ENCODE measurements at places on chromosomes 7 and 10.

DNA sequence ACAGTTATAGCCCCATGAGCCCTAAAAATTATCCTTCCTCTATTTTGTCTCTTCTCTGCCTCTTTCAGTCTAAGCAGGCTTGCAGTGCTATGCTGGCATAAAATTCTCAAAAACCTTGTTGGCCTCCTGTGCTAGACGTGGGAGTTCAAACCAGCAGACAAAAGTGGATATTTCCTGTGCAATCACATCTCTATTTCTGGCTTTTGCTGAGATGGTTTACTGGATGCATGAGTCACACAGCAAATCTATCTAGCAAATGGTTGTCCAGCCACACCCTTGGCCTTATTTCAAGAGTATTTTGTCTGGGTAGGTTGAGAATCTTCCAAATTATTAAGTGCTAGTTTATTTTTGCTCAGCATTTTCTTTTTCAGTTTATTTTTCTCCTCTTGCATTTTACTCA lies 370.8 kb downstream of the CDC14C start:
- no peak for DNase-seq

DNA sequence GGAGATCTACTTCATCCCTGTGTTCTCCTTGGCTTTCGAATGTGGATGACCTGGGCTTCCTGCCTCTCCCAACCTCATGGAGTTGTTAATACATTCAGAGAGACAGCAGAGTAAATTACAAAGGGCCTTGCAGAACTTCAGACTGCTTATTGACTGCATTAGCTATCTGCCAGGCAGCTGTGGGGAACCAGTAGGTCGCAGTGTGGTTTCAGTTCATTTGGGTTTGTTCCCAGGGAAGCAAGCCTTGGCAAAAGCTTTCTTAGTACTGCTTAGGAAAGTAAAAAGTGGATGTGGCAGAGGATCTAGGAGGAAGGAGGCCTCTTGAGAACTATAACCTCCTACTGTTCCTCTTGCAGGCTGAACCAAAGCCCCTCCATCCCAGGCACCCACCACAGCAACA lies 9.2 kb downstream of the NPFFR1 start:
- DNase-seq = no peak

GRCh38 chr7:78115876-78116275 lies 317.3 kb downstream of the PHTF2 start:
- no peak for DNase-seq

- no peak for DNase-seq
Observed at GRCh38 chr7:45402480-45403218, 171.5 kb upstream of the ADCY1 start.

- no peak for DNase-seq
Observed at GRCh38 chr7:102271158-102271798, 15.4 kb upstream of the SH2B2 start.

GRCh38 chr10:68082872-68083271 lies 7.8 kb upstream of the HERC4 start:
- DNase-seq = no peak

- DNase-seq = no peak
Observed at GRCh38 chr7:70217571-70217970, 619.3 kb downstream of the AUTS2 start.

GRCh38 chr10:969473-970150 lies 18.6 kb upstream of the GTPBP4 start:
- DNase-seq = no peak

- no peak for DNase-seq
Observed at GRCh38 chr10:46556515-46557318, at the start of gene GPRIN2. Gene GPRIN2 (minus strand): TSS chr10:46556658. CDS start chr10:46550736, 5,922 bp downstream.

GRCh38 chr10:21512573-21513404 lies 12.7 kb downstream of the SKIDA1 start:
- DNase-seq = no peak

- DNase-seq = no peak
Observed at GRCh38 chr7:36338256-36338655, 51.4 kb upstream of the ANLN start.

- DNase-seq = no peak
Observed at GRCh38 chr10:79159785-79160184, 91.0 kb downstream of the ZMIZ1 start.

GRCh38 chr7:127600885-127601284 lies 7.3 kb downstream of the FSCN3 start:
- no peak for DNase-seq

DNA sequence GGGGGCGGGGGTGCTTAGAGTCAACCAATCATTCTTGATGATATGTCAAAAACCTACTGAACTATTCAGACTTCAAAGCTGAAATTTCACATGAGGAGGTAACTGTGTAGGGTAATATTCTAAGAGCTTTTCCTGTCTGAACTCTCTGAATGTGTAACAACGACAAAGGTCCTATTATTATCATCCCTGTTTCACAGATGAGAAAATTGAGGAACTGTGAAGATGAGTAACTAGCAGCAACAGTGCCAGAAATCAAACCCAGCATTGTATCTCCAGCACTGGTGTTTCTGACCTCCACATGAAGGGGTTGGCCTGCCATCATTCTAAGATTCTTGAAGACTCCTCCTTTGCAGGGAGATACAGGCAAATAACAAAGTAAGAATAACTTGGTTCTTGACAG lies 294.7 kb upstream of the AOAH start:
- DNase-seq = no peak

DNA sequence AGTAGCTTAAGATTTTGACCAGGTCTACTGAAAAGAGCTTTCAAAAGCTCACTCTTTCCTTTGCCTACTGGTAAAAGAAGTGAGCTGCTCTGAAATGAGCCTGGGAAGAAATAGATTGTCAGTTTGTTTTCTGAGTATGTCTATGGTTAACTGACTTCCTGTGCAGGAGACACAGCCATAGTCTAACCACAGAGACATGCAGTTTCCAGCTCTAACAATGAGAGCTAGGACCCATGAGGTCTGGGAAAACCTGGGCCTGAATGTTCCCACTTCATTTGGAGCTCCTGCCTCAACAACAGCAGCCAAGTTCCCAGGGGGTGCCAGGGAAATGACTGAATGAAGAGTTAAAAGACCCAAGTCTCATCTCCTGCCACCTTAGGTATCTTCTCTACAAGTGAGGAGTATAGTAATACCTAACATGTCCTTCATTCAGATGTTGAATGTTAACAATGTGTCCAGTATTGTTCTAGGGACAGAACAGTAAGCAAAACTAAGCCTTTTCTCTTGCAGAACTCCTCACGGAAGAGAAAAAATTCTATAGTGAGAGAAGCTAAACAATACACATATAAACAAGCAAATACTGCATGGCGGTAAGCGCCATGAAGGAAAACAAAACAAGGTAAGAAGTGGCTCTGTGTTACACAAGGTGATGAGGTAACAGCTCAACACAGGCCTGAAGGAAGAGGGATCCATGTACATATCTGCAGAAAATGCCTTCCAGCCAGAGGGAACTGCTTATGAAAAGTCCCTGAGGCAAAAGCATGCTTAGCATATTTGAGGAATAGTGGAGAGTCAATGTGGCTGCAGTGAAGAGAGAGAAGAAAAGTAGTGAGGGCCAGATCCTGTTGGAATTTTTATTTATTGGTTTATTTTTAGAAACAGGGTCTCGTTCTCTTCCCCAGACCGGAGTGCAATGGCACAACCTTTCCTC lies 26.4 kb upstream of the ANKRD1 start:
- DNase-seq = no peak

GRCh38 chr10:77068969-77069368 lies 568.6 kb downstream of the KCNMA1 start:
- no peak for DNase-seq

DNA sequence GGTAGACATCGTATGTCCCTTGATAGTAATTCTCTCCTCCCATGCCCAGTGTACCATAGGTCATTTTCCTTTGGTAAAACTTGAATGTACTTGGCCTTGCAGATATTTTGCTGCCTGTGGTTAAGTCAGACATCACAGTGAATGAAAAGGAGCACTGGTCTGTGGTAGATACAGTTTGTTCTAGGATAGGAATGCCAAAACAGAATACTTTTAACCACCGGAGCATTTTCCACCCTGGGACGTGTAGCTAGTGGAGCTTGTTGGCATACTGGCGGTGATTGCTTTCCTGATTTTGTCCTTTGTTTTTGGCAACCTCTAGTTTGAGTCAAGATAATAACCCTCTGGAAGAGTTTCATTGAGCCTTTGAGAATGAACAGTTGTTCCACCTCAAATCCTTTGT lies 92.0 kb upstream of the BMPER start:
- DNase-seq = no peak

DNA sequence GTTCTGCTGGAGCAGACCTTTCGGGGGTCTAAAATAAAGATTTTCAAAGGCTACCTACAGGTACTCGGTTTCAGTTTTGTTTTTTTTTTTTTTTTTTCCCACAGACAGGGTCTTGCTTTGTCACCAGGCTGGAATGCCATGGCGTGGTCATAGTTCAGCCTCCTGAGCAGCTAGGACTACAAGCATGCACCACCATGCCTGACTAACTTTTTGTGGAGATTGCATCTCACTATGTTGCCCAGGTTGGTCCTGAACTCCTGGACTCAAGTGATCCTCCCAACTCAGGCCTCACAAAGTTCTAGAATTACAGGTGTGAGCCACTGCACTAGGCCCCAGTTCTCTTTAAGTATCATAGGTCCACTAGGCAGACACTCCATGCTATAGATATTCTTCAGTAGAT lies 34.5 kb downstream of the BAMBI start:
- no peak for DNase-seq

- no peak for DNase-seq
Observed at GRCh38 chr10:61153771-61154170, 209.8 kb upstream of the RHOBTB1 start.

GRCh38 chr10:63935705-63936104 lies 414.5 kb downstream of the REEP3 start:
- DNase-seq = no peak

- DNase-seq = no peak
Observed at GRCh38 chr10:8556321-8556720, 501.8 kb downstream of the GATA3 start.

DNA sequence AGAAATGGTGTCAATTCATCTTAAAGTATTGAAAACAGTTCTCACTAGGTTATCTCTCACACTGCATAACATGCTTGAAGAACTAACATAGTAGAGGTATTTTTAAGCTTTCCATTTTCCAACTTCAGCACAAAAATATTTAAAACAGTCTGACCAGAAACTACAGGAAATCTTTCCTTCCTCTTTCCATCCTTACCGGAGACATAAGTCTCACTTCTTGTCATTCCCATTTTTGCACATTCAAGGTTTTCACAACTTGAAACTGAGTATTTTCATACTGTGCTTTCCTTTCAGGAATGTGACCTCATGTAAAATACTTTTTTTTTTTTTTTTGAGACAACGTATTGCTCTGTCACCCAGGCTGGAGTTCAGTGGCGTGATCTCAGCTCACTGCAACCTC lies 45.2 kb downstream of the ARHGAP12 start:
- no peak for DNase-seq

GRCh38 chr10:97024168-97025073 lies 161.3 kb downstream of the SLIT1 start:
- no peak for DNase-seq

DNA sequence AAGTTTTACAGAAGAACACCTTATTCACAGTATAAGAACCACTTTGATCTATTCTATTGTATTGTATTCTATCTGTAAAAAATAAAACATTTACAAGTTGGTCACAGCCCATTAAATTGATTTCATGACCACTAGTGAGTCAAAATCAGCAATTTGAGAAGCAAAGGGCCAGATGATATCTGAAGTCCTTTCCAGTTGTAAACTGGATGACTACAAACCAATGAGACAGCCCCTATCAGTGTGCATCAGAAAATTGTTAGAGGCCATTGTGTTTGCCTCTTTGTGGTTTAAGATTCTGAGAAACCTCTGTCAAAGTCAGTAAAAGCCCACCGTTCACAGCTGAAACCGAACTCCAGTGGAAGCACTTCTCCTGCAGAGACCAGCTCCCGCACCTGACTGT lies 54.8 kb downstream of the TBXAS1 start:
- no peak for DNase-seq

- DNase-seq = no peak
Observed at GRCh38 chr7:129778770-129779601, 167.5 kb downstream of the NRF1 start.

- no peak for DNase-seq
Observed at GRCh38 chr7:142494021-142494420, 236.2 kb upstream of the PRSS58 start.

- DNase-seq = no peak
Observed at GRCh38 chr7:87797798-87798403, 78.3 kb downstream of the SLC25A40 start.

DNA sequence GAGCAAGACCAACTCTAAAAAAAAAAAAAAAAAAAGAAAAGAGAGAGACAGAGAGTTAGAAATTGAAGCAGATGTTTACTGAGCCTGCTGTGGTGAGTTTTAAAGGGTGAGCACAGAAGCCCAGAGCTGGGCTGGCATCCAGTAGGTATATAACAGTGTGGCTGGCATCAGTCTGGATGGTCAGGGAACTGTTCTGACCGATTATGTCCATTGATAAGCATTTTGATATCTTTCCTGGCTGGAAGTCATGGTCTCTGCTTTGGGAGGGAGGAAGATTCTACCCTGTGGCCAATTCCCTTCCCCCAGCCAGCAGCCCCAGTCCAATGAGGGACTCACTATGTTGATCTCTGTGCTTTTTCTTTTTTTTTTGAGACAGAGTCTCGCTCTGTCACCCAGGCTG lies 65.2 kb upstream of the PODXL start:
- DNase-seq = no peak

DNA sequence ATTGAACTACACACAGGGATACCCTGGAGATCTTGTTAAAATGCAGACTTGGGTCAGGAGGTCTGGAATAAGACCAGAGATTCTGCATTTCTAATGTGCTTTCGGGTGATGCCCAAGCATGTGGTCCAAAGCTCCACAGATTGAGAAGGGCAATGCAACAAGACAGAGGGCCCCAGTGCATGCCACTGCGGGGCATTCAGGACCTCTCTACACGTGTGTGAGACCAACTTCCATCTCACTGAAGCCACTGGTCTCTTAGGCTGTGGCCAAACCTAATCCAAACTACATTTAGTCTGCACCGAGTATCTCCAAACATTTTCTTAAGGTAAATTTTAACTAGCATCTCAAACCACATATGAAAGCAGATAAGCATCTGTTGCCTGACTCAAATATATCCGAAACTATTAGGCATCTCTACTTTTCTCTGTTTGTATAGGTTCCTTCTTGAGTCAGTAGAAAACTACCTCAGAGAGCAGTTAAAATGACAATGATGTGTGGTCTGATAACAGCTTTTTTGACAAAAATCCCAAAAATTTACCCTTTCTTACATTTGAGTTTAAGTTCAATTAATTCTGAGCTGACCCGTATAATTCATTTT lies 107.5 kb downstream of the ELMO1 start:
- no peak for DNase-seq

GRCh38 chr10:26225322-26225721 lies 8.7 kb downstream of the GAD2 start:
- DNase-seq = no peak

DNA sequence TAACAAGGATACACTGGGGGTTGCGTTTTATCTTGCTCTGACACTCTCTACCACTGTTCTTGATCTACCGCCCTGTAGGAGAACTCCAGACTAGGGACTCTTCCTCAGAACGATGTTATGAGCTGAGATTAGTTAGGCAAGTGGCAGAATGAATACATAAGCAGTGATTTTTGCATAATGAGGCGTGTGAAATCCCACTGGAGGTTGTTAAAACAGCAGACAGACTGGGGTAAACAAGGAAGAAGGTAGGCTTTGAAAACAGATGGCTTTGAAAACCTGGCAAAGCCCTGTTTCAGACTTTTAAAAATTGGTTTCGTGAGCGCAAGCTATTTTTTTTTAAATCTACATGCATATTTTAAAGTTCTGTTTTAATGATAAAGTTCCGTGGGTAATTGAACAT lies 785.2 kb downstream of the TYW1 start:
- no peak for DNase-seq
